Fibroblast of skin of right quadriceps (primary cell): ENCODE measurements at places on chromosomes 11 and 22.

DNA sequence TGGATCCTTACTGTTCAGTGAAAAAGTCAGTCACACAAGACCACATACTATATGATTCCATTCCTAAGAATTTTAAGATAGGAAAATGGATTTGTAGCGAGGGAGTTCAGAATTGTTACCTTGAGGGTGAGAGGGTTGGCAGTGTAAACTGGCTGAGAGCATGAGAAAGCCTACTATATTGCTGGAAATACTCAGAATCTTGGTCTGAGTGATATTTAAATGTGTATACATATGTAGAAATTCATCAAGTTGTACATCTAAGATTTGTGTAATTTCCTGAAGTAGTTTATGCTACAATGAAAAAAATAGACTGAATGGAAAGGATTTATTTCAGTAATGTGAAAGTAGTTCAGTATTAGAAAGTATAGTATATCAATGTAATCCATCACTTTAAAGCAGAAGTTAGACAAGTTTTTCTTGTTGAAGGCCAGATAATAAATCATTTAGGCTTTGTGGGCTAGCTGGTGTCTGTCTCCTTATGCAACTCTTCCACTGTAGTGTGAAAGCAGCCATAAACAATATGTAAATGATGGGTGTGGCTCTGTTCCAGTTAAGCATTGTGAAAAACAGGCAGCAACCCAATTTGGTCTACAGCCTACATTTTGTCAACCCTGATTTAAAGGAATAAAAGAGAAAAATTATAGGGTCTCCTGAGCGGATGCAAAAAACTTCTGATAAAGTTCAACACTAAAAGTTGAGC, 127.2 kb upstream of the THY1 start:
- peak; percentile 14 for DNase-seq

DNA sequence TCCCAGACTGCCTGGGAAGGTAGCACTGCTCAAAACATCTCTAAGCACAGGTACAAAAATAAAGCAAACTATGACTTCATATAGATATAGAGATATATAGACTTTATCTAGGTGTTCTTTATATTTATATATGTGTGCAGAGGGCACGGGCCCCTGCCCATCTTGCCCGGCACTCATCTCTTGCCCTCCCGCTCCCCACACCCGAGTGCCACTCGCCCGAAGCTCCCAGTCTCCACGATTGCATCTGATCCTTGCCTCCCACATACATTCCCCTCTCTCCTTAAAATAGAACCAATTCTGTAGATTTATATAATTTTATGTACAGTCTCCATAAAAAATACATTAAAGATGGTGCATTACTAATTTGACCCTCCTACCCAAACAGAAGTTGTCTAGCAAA, 55.5 kb downstream of the IGSF9B start:
- DNase-seq = no peak

GRCh38 chr22:35721960-35722359, 4.3 kb downstream of the APOL5 start:
- DNase-seq = no peak

GRCh38 chr11:13141731-13142709, 132.9 kb downstream of the RASSF10 start:
- DNase-seq = no peak

GRCh38 chr11:73651661-73652045, 5.3 kb downstream of the PLEKHB1 start:
- no peak for DNase-seq

DNA sequence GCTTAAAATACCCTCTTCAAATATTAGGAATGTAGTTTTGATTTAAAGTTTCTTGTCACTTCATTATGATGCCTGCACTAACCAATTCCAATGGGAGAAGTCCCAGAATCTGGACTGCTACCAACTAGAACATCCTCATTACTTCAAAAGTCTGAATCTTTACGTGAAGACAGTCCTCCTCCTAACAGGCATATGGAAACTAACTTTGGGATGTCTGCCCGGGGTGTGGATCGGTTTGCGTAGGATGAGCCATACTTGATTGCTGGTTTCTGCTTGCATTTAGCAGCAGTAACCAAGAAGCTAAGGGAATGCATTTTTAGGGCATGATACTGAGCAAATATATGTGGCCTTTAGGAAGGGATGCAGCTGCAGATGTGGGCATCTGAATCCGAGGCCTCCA, 177.1 kb downstream of the LRRC4C start:
- peak; percentile 83 for DNase-seq

DNA sequence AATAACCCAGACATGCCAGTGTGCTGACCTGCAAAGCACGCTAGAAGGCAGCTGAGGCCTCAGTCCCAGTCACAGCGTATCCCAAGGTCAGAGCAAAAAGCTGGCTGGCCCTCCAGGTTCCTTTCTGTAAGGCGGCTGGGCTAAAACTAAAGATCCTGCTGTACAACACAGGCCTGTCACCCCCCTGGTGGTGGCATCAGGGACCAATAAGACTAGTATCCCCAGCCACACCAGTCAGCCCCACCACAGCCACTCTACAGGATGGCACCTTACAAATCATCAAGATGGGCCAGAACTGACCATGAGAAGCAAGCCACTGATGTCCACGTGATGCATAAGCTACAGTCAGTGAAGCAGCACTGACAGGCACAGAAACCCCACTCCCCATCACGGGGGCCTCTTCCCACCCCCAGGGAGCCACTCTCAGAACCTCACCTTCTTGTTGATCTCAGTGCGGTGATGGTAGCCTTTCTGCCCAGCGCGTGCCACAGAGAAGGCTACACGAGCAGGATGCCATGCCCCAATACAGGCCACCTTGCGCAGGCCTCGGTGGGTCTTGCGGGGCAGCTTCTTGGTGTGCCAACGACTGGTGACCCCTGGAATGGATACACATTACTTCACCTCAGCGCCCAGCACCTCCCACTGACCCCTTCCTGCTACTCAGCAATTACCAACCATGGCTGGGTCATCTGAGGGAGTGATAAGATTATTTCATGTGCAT, 5.0 kb downstream of the RPL3 start:
- DNase-seq = no peak

DNA sequence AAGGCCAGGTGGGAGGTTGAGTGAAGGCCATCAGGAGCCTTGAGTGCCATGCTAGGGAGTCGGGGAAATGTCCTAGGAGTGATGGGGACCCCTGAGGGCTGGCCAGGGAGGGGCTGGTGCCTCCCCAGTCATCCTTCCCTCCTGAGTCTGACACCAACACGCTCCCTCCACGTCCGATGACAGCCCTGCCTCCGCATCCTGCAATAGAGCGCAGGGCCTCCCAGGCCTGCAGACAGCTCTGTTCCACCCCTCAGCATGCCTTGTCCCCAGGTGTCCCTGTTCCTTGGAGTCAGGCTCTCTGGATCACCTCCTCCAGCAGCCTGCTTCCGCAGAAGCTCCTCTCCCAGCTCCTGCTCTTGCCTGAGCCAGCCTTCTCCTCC, 3.1 kb downstream of the RAC2 start:
- DNase-seq = no peak

- DNase-seq = peak; percentile 28
Measured at GRCh38 chr11:94593030-94593429, 25.9 kb downstream of the PIWIL4 start.

GRCh38 chr11:118886681-118887111, 3.0 kb downstream of the CXCR5 start:
- no peak for DNase-seq

GRCh38 chr22:30919973-30920372, 48.6 kb downstream of the MORC2 start:
- DNase-seq = no peak

DNA sequence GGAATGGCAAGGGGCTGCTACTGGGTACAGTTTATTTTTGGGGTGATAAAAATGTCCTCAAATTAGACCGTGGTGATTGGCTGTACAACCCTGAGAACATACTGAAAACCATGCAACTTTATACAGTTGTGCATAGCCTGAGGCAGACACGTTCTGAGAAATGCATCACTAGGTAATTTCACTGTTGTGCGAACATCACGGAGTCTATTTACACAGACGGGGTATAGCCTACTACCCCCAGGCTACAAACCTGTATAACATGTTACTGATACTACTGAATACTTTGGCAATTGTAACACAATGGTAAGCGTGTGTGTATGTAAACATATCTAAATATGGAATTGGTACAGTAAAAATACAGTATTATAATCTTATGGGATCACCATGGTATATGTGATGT, 23.6 kb downstream of the NARS2 start:
- DNase-seq = no peak

- DNase-seq = no peak
Measured at GRCh38 chr11:69424748-69425147, 56.7 kb upstream of the LINC01488 start.

GRCh38 chr11:102386136-102386734, 39.2 kb downstream of the BIRC2 start:
- no peak for DNase-seq

DNA sequence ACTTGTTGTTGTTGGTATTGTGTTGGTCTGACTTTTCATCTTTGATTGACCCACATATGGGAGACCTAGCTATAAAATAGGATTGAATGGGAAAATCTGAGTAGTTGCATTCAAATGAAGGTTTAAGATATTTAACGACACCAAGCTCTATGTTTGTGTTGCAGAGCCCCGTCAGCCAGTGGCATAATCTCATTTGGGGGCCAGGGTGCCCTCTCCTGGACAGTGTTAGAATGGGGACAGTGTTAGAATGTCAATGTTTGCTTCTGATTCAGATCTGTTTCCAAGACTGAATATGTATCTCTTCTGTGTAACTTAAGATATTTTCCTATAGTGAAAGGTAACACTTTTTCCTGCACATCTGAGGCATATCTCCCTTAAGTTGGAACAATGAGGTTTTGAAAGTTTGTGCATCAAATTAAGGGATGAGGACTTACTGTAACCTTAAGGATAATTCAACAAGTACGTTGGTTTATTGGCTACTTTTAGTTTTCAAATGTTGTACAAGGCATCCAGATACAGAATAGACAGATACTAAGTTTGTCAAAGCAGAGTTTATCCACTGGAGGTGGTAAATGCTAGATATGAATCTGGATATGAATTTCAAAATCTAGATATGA, 5.3 kb upstream of the OR52M1 start:
- peak; percentile 4 for DNase-seq
